T-helper 2 cell treated with Interferon-gamma antibody and Interleukin-4, amounts not matched to agents 5 μg/mL and 100 μg/mL, for 36 hours (primary cell): ENCODE measurements at places on chromosomes 1 and 21.

DNA sequence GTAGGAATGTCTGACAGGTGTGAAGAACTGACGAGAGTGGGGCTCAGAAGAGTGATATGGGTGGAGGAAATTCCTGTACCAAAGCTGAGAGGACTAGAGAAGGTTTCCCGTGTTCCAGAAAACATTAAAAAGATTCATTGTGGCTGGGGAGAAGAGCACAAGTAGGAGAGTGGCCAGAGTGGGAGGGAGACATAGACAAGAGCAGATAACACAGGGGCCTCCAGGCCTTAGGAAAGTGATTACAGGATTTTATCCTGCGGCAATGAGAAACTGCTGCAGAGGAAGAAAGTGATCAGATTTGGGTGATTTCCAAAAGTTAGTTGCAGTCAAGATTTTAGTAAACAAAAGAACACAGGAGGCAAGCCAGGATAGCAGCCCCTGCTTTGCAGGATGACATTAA lies 7.9 kb downstream of the C8B start:
- H3K27ac ChIP-seq: no peak overlapping the region
- no peaks in the 10 kb centered on the region for H3K36me3 ChIP-seq
- no peak overlapping the region for H3K4me3 ChIP-seq
- no peak for DNase-seq

DNA sequence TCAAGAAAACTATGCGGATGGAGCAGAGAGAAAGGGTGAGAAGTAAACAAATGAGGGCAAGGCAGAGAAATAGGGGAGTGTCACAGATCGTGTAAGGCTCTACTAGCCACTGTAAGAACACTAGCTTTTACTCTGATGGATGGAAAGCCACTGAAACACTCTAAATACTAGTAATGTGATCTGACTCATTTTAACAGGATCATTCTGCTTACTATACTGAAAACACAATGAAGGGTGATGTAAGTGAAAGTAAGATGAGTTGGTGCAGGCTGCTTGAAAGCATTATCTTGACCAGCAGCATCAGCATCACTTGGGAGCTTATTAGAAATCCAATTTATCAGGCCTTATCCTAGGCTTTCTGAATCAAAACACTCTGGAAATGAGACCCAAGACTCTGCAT lies 32.7 kb downstream of the TUT4 start:
- peaks cover 24% of the 10 kb centered on the region for H3K36me3 ChIP-seq
- no peak overlapping the region for H3K4me3 ChIP-seq
- H3K27ac ChIP-seq: no peak overlapping the region
- H3K4me1 ChIP-seq: peaks cover 29% of the 10 kb centered on the region
- no peaks in the 10 kb centered on the region for H3K27me3 ChIP-seq

GRCh38 chr1:207088161-207088560 lies 499 bp upstream of the C4BPB start:
- DNase-seq: no peak
- H3K27ac ChIP-seq: no peak overlapping the region
- H3K27me3 ChIP-seq: peaks cover 8% of the 10 kb centered on the region

DNA sequence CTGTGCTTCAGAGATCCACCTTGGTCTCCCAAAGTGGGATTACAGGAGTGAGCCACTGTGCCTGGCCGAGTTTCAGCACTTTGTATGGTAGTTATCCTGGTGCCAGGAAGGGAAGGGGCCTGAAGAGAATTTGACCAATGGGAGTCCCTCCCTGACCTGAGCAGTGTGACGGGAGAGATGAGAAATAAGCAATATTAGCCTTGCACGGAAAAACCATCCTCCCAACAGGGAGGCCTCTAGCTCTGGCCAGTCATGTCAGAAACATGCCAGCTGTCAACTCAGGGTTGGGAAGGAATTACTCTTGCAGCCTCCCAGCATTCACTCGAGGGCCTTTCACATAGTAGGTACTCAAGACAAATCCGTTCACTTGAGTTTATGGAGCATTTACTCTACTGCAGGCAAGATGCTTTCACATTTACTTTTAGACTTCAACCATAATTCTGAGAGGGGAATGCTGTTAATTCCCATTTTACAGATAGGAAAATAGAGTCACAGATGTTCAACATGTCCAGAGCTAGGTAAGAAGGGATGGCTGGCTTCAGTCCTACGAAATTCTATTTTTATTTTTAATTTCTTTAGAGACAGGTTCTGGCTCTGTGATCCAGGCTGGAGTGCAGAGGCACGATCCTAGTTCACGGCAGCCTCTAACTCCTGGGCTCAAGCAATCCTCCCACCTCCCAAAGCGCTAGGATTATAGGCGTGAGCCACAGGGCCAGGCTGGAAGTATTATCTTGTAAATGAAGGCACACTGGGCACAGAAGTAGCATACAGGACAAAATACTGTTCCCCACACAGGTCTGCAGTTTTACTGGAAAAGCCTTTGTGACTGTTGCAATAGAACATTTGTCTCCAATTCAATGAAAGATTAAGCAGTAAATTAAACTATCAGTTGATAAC lies 3.2 kb upstream of the ATP13A2 start:
- no peak overlapping the region for H3K4me3 ChIP-seq
- H3K36me3 ChIP-seq: peaks cover 15% of the 10 kb centered on the region
- no peaks in the 10 kb centered on the region for H3K27me3 ChIP-seq
- H3K4me1 ChIP-seq: peaks cover 23% of the 10 kb centered on the region
- no peak overlapping the region for H3K27ac ChIP-seq
- DNase-seq: no peak

- H3K27me3 ChIP-seq: no peaks in the 10 kb centered on the region
- H3K4me1 ChIP-seq: peaks cover 16% of the 10 kb centered on the region
Measured at GRCh38 chr21:43983390-43983789, 28.7 kb upstream of the TRAPPC10 start.

GRCh38 chr1:33599516-33600115 lies 127.2 kb downstream of the ZSCAN20 start:
- no peak overlapping the region for H3K4me3 ChIP-seq
- DNase-seq: no peak
- H3K4me1 ChIP-seq: no peaks in the 10 kb centered on the region
- H3K36me3 ChIP-seq: no peaks in the 10 kb centered on the region

GRCh38 chr1:234706931-234707330 lies 97.0 kb upstream of the IRF2BP2 start:
- no peak overlapping the region for H3K27ac ChIP-seq
- no peak overlapping the region for H3K4me3 ChIP-seq
- peaks cover 17% of the 10 kb centered on the region for H3K4me1 ChIP-seq
- no peaks in the 10 kb centered on the region for H3K27me3 ChIP-seq
- no peak for DNase-seq
- H3K36me3 ChIP-seq: no peaks in the 10 kb centered on the region

DNA sequence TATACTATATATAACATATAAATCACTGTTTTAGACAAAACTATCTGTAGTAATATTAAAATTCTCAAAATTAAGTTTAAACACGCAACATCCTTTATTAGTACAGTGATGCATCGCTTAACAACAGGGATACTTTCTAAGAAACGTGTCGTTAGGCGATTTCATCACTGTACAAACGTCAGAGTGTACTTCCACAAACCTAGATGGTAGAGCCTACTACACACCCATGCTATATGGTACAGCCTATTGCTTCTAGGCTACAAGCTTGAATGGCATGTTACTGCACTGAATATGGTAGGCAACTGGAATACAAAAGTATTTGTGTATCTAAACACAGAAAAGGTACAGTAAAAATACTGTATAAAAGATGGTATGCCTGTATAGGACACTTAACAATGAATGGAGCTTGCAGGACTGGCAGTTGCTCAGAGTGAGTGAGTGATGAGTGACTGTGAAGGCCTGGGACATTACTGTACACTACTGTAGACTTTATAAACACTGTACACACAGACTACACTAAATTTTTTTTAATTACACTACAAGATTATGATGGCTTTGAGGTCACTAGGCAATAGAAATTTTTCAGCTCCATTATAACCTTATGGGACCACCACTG lies 10.5 kb downstream of the FOXJ3 start:
- H3K27me3 ChIP-seq: no peaks in the 10 kb centered on the region
- peaks cover 9% of the 10 kb centered on the region for H3K36me3 ChIP-seq
- no peak for DNase-seq
- H3K27ac ChIP-seq: no peak overlapping the region
- peaks cover 27% of the 10 kb centered on the region for H3K4me1 ChIP-seq
- no peak overlapping the region for H3K4me3 ChIP-seq

- H3K4me3 ChIP-seq: no peak overlapping the region
- no peaks in the 10 kb centered on the region for H3K36me3 ChIP-seq
- DNase-seq: no peak
- H3K27me3 ChIP-seq: no peaks in the 10 kb centered on the region
- H3K4me1 ChIP-seq: no peaks in the 10 kb centered on the region
Measured at GRCh38 chr1:177858332-177858821, 111.5 kb downstream of the SEC16B start.

DNA sequence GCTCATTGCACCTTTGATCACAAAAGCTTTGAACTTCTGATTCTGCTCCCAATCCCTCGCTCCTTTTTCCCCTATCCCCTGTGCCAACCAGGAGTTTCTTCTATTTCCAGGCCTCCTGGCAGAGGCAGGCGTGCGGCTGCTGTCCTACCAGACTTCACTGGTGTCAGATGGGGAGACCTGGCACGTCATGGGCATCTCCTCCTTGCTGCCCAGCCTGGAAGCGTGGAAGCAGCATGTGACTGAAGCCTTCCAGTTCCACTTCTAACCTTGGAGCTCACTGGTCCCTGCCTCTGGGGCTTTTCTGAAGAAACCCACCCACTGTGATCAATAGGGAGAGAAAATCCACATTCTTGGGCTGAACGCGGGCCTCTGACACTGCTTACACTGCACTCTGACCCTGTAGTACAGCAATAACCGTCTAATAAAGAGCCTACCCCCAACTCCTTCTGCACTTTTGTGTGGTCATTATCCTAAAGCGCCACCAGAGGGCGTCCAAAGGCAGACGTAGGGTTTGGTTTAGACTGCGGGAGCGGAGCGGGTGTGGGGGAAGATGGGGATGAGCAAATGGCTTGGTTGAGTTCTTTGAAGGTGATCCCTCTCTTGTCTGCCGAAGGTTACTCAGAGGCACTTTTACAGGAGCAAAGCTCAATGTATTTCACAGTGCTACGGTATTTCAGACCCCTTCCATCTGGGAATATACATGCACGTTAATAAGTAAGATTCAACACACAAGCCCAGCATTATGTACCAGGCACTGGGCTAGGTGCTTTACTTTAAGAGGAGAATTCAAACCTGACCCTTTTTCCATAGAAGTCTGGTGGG lies 24.7 kb downstream of the HMGCS2 start:
- H3K4me3 ChIP-seq: no peak overlapping the region
- H3K27ac ChIP-seq: no peak overlapping the region
- H3K4me1 ChIP-seq: peaks cover 7% of the 10 kb centered on the region
- peaks cover 20% of the 10 kb centered on the region for H3K36me3 ChIP-seq
- DNase-seq: peak; percentile 38

DNA sequence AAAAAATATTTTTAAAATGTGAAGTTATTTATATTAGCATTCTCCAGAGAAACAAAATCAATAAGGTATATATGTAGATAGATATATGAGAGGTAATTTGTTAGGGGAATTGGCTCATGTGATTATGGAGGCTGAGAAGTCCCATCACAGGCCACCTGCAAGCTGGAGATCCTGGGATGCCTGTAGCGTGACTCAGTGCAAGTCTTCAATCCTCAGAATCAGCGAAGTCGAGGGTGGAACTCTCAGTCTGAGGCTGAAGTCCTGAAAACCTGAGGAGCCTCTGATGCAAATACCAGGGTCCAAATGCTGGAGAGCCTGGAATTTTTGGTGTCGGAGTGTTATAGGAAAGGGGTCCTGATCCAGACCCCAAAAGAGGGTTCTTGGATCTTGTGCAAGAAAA lies 658.5 kb downstream of the USP25 start:
- DNase-seq: no peak
- no peak overlapping the region for H3K27ac ChIP-seq
- H3K4me1 ChIP-seq: no peaks in the 10 kb centered on the region
- H3K27me3 ChIP-seq: no peaks in the 10 kb centered on the region
- H3K4me3 ChIP-seq: no peak overlapping the region
- H3K36me3 ChIP-seq: no peaks in the 10 kb centered on the region

DNA sequence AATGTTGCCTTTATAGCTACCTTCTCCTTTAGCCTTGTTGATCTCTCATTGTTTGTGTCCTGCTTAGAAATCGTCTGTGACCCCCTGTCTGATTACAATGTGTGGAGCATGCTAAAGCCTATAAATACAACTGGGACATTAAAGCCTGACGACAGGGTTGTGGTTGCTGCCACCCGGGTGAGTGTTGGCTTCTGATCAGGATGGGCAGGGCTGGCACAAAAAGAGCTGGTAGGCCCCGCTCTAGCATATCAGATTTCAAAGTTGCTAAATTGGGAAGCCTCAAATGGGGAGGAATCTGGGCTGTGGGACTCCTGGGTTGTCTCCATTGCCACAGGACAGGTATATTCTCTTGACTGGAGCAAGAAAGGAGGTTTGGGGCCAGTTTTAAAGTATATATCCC lies 8.4 kb downstream of the NCSTN start:
- H3K27ac ChIP-seq: no peak overlapping the region
- H3K27me3 ChIP-seq: no peaks in the 10 kb centered on the region
- H3K4me1 ChIP-seq: peaks cover 11% of the 10 kb centered on the region
- H3K36me3 ChIP-seq: peaks cover 57% of the 10 kb centered on the region
- DNase-seq: no peak
- no peak overlapping the region for H3K4me3 ChIP-seq

DNA sequence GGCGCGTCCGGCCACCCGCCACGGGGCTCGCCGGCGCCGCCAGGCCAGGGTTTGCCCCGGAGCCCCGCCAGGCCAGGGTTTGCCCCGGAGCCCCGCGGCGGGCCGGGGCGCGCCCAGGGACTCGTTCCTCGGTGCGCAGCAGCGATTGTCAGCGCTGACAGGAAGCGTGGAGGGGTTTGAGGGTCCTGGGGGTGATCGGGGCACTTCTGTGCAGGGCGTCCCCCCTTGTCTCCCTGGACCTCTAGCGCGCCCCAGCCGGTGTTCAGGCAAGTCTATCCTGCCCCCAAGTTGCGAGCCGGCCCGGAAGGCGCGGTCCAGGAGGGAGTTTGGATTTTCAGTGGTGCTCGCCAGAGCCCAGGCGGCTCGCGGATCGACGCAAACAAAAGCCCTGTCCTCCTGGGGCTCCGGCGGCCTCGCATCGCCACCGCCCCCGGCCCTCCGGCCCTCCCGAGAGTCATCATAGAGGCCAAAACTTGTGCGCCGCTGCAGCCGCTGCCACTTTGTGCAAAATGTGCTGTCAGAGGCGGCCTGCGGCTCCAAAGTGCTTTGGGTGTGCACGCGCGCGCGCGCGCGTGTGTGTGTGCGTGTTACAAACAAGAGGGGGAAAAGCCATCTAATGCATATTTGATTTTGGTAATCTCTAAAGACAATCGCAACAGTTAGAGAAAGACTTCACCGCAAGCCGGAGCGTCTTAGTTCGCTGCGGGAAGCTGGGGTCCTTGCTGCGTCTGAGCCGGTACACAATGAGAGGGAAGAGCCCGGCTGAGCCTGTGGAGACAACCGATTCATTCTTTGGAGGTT lies 1.0 kb downstream of the ROR1 start:
- no peak overlapping the region for H3K27ac ChIP-seq
- DNase-seq: no peak
- no peaks in the 10 kb centered on the region for H3K36me3 ChIP-seq
- H3K27me3 ChIP-seq: peaks cover 81% of the 10 kb centered on the region
- peaks cover 16% of the 10 kb centered on the region for H3K4me1 ChIP-seq

DNA sequence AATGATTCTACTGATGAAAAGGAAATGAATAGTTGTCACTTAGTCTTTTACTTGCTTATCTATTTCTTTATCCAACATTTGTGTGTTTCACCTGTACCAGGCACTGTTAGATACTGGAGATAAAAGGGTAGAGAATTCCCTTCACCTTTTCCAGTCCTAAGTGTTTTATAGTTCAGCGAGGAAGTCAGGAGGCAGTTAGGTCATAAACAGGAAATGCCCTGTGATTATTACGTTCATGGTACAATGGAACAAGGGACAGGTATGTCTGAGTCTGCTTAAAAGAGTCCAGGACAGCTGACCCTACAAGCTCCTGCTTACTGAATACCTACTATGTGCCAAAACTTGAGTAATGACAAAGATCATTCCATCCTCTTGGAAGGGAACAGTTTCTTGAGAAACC lies 77.8 kb downstream of the TNR start:
- H3K4me3 ChIP-seq: no peak overlapping the region
- no peaks in the 10 kb centered on the region for H3K4me1 ChIP-seq
- DNase-seq: no peak
- H3K36me3 ChIP-seq: no peaks in the 10 kb centered on the region
